Gastrocnemius medialis (tissue), 4 donors: ENCODE measurements at places on chromosomes 2 and 18. TPM values are rescaled to one million over a fixed set of nuclear protein-coding genes. Genes with fewer than 3 reads are reported as not detected.

Gene PAX3
- total RNA-seq: 4.5 TPM

Gene CCBE1
- total RNA-seq: 1.8 TPM

Gene ELMOD3
- total RNA-seq: 31.7 TPM

- no peaks in the 10 kb centered on the region for H3K36me3 ChIP-seq
- H3K4me3 ChIP-seq: no peak overlapping the region
- no peak for DNase-seq
- no peaks in the 10 kb centered on the region for H3K27me3 ChIP-seq
- H3K27ac ChIP-seq: no peak overlapping the region
Measured at GRCh38 chr2:197251576-197251975, 59.0 kb downstream of the ANKRD44 start.

- no peak for DNase-seq
- peaks cover 39% of the 10 kb centered on the region for H3K4me1 ChIP-seq
- H3K27ac ChIP-seq: peak overlapping the region; percentile 97
- H3K36me3 ChIP-seq: no peaks in the 10 kb centered on the region
- H3K4me3 ChIP-seq: peak overlapping the region; percentile 79
Measured at GRCh38 chr2:226835420-226835795, 446 bp upstream of the RHBDD1 start.

DNA sequence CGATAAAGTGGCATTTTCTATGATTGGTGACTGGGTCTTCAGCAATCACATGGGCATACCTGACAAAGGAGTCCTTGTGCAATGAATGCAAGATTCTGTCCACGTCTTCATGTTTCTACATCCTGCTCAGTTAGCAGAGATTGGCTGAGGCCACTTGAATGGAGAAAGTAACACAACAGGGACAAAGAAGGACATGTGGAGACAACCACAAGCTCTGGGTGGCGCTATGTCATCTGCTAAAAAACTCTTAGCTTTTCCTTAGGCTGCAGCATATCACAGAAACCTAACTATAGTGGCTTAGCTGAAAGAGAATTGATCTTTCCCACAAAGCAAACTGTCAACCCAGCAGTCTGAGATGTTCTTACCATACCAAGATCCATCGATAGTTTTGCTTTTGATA lies 1109.7 kb downstream of the SOCS6 start:
- H3K27ac ChIP-seq: no peak overlapping the region
- H3K4me3 ChIP-seq: no peak overlapping the region
- no peaks in the 10 kb centered on the region for H3K4me1 ChIP-seq
- no peaks in the 10 kb centered on the region for H3K36me3 ChIP-seq
- DNase-seq: no peak
- no peaks in the 10 kb centered on the region for H3K27me3 ChIP-seq

DNA sequence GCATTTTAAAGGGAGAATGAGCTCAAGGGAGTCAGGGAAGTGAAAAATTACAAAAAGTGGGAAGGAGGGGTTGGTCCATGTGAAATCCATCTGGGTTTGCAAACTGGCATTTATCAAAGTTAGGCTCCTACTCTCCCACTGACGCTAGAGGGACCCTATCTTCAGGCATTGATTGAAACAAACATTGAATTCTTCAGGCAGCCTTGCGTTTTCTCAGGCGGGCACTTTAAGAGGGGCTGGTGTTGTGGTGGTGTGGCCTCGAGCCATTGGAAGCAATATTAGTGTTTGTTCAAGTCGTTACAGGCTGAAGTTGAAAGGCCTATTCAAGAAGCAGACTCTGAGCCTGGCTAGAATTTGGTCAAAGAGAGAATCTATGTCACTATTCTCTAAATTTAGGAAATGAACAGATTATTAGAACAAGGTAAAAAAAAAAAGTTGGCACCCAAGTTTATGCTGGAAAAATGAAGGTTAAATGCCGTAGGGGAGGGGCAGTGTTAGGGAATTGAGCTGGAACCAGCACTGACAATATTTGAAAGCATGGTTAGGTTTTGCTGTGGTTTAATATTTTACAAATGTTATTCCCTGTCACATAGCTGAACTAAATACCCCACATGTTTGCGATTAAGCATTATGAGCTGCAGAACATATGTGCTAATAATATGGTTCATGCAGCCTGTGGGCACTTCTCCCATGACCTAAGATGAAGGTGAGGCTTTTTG lies 36.8 kb downstream of the STON1 start:
- H3K4me1 ChIP-seq: no peaks in the 10 kb centered on the region
- H3K4me3 ChIP-seq: no peak overlapping the region
- no peaks in the 10 kb centered on the region for H3K27me3 ChIP-seq
- H3K27ac ChIP-seq: no peak overlapping the region
- no peaks in the 10 kb centered on the region for H3K36me3 ChIP-seq

DNA sequence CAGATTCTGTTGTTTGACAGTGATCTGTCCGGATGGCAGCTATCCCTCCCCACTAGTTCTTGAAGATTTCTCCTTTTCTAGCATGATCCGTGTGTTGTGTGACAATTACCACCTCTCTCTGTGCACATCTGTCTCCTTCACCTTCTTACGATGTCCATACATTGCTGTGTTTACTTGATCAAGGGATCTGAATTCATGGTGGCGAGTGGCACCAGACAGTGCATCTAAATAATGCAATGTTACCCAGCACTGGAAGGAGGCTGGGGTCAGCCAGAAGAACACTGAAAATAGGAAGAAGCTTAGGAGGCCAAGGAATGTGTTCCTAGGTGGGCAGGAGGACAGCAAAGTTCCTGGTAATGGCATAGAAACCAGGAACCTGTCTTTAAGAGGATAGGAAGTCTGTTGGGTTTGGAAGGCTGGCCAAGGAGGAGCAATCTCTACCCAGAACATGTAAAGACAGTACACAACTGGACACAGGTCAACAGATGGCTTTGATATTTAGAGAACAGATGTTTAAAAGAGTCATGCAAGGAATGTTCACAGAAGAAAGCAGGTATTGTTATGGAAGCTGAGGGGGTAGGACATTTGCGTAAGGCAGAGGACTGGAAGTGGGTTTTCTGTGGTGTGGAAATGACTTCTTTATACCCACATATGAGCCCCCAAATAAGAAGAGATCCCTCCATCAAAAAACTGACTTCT lies 126.4 kb downstream of the HRH4 start:
- H3K36me3 ChIP-seq: no peaks in the 10 kb centered on the region
- no peaks in the 10 kb centered on the region for H3K27me3 ChIP-seq
- H3K27ac ChIP-seq: no peak overlapping the region
- no peak overlapping the region for H3K4me3 ChIP-seq
- DNase-seq: no peak

DNA sequence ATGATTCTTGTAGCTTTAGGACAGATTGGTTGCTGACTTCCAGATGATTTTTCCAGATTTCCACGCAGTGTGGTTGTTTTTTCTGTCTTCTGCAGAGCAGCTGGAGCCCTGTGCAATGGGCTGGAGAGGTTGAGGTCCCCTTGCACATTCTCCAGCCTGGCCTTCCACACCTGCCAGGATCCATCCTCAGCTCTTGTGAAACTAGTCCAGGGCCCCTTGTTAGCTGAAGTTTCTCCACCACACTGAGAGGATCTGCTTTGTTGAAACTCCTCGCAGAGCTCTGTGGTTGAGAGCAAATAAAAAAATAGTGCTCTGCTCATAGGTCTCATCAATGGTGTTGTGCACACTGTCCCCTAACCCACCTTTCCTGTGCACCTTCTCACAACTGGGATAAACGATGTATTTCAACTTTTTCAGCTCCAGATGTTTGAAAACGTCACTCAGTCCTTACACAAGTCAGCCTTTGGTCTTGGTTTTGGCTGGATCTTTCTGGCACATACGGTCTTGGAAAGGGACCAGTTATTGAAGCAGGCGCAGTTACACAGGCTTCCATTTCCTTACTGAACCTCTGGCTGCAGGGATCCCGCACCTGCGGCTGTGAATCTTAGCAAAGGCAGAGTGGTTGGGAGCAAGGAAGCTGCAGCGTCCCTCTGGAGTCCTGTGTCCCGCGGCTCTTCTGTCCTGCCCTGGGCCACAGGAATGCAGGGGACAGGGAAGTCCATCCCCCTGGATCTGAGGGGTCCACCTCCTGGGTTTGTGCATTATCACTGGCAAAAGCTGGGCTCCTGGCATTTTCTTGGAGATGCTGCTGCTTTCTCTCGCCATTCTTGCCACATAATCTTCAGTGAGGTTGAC lies 272.0 kb upstream of the DSEL start:
- H3K4me1 ChIP-seq: no peaks in the 10 kb centered on the region
- no peak for DNase-seq
- no peaks in the 10 kb centered on the region for H3K27me3 ChIP-seq
- H3K36me3 ChIP-seq: no peaks in the 10 kb centered on the region

DNA sequence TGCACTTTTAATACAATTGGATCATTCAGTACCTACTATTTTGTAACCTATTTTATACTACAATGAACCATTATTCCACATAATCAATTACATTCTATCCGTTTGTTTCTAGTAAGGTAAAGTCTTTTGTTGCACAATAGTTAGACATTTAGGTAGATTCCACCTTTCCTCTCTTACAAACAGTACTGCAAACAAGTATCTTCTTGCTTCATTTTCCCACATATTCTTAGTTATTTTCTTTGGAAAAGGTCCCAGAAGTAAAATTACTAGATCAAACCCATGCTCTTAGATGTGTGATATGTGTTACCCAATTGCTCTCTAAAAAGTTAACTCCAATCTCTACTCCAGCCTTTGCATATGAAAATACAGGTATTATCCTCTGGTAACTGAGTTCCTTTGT lies 49.6 kb downstream of the SPIRE1 start:
- no peaks in the 10 kb centered on the region for H3K4me1 ChIP-seq
- no peak overlapping the region for H3K27ac ChIP-seq
- no peak overlapping the region for H3K4me3 ChIP-seq
- no peaks in the 10 kb centered on the region for H3K27me3 ChIP-seq

DNA sequence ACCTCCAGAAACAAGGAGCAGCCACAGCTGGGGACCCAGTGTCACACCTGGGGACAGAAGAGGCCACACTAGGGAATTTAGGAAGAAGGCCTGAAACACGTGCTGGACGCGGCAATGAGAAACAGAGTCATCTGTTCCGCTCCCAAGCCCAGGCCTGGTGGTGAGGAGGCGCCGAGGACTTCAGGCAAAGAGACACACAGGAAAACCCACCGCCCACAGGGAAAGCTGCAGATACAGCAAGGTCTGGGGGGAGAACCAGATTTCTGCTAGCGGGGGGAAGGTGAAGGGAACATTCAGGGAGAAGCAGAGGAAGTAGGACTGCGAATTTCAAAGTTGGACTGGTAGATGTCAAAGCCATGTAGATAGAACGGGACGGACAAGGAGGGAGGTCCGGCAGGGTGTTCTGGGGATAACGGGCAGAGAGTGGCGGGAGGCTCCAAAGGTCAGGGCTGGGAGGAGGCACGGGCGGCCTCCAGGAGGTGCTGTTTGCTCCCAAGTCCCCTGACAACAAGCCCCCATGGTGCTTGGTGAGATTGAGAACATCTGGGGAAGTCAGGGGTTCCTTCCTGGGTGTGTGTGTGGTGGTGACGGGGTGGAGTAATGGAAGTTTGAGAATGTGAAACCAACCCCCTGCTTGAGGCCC lies 351.7 kb upstream of the MYT1L start:
- no peaks in the 10 kb centered on the region for H3K27me3 ChIP-seq
- no peaks in the 10 kb centered on the region for H3K36me3 ChIP-seq
- no peaks in the 10 kb centered on the region for H3K4me1 ChIP-seq
- no peak for DNase-seq
- no peak overlapping the region for H3K27ac ChIP-seq

GRCh38 chr2:171590116-171590515 lies 67.8 kb downstream of the CYBRD1 start:
- no peaks in the 10 kb centered on the region for H3K27me3 ChIP-seq
- no peak for DNase-seq
- H3K4me1 ChIP-seq: no peaks in the 10 kb centered on the region
- no peak overlapping the region for H3K4me3 ChIP-seq
- no peaks in the 10 kb centered on the region for H3K36me3 ChIP-seq

DNA sequence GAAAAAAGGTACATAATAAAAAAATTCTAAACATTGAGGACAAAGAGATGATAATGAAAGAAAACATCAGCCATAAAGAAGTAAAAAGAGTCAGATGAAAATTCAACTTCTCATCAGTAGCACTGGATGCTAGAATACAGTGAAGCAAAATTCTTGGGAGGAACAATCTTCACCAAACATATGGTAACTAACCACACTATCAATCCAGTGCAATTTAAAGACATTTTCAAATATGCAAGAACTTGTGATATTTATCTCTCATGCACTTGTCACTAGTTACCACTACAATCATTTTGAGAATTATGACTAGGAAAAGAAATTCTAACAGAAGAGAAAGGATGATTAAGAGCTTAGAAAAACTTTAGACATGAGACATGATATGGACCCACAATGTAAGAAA lies 127.4 kb downstream of the RTTN start:
- H3K4me1 ChIP-seq: no peaks in the 10 kb centered on the region
- no peak for DNase-seq
- no peak overlapping the region for H3K27ac ChIP-seq

DNA sequence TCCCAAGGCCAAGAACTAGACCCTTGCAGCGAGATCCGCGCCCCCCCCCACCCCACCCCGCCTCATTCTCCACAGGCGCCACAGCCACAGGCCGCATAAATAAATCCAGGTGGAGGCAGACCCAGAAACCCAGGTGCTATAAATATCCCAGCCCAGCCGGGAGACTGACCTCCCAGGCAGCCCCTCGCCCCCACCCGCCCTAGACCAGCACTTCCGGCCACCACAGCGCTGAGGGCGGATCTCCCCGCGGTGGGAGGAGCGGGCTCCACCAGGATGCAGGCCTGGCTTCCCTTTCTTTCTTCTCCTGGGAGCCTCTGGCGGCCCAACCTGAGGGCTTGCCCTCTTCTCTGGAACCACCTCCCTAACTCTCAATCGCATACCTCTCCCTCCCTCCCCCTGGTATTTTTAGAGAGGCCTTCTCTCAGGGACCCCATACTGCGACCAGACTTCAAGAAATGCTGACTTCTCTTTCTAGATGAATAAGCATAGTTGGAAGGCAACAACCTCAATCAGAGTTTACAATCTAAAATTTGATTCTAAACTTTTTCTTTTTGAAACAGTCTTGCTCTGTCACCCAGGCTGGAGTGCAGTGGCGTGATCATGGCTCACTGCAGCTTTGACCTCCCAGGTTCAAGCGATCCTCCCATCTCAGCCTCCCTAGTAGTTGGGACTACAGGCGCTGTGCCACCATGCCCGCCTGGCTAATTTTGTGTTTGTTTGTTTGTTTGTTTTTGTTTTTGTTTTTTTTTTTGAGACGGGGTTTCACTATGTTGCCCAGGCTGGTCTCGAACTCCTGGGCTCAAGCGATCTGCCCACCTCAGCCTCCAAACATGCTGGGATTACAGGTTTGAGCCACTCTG lies 55.0 kb downstream of the PKDCC start:
- peak overlapping the region; percentile 51 for H3K4me3 ChIP-seq
- peaks cover 2% of the 10 kb centered on the region for H3K4me1 ChIP-seq
- H3K36me3 ChIP-seq: no peaks in the 10 kb centered on the region
- H3K27me3 ChIP-seq: no peaks in the 10 kb centered on the region

GRCh38 chr2:11633923-11634478 lies 36.0 kb downstream of the NTSR2 start:
- H3K4me3 ChIP-seq: no peak overlapping the region
- no peak overlapping the region for H3K27ac ChIP-seq
- no peak for DNase-seq
- peaks cover 15% of the 10 kb centered on the region for H3K4me1 ChIP-seq
- no peaks in the 10 kb centered on the region for H3K27me3 ChIP-seq

GRCh38 chr2:23699580-23699925 lies 227.4 kb downstream of the ATAD2B start:
- no peaks in the 10 kb centered on the region for H3K27me3 ChIP-seq
- H3K4me1 ChIP-seq: peaks cover 22% of the 10 kb centered on the region
- H3K36me3 ChIP-seq: no peaks in the 10 kb centered on the region
